ENCODE measurements at places on chromosomes 1 and 21. TPM values are rescaled to one million over a fixed set of nuclear protein-coding genes. Genes with fewer than 3 reads are reported as not detected.

PLA2G5 gene
- not detected for total RNA-seq

GPR25 gene
- total RNA-seq, result not detected

LYPD8 gene
- not detected for total RNA-seq

PYGO2 gene
- total RNA-seq, result 42.7 TPM

HPCAL4 gene
- 2.0 TPM for total RNA-seq

FAM89A gene
- total RNA-seq, result 8.6 TPM

TDRD5 gene
- not detected for total RNA-seq

TBX19 gene
- total RNA-seq, result 1.6 TPM

C1orf226 gene
- total RNA-seq, result not detected

NES gene
- not detected for total RNA-seq

KRTAP21-2 gene
- total RNA-seq, result not detected

TPTE gene
- total RNA-seq, result not detected

SCAMP3 gene
- 83.3 TPM for total RNA-seq

DRAXIN gene
- 0.40 TPM for total RNA-seq

CDK11B gene
- total RNA-seq, result 34.2 TPM

SH2D1B gene
- total RNA-seq, result not detected

ENTREP3 gene
- 21.1 TPM for total RNA-seq

TINAGL1 gene
- total RNA-seq, result not detected

MNDA gene
- not detected for total RNA-seq

SLC2A5 gene
- total RNA-seq, result not detected

FALEC gene
- not detected for total RNA-seq
